KBM-7 (cell line): ENCODE measurements at places on chromosomes 12 and 14.

- no peak for DNase-seq
Observed at GRCh38 chr12:65263777-65264176, 14.7 kb upstream of the MSRB3 start.

DNA sequence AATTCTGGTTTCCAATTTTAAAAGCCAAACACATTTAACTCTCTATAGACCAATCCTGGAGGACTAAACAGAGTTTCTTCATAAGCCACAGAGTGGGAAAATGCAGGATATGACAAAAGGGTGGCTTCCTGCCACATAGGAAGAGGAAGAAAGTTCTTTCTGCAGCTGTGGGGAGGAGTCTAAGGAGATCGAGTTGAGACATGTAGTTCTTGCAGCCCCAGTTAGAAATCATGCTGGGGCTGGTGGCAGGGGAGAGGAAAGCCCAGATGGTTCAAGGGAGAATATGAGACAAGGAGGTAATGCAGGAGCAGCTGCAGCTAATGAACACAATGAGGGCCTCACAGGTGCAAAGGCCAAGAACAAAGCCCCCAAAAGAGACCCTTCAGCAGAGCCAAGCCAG lies 85.0 kb upstream of the ARID2 start:
- DNase-seq, result peak; percentile 88

DNA sequence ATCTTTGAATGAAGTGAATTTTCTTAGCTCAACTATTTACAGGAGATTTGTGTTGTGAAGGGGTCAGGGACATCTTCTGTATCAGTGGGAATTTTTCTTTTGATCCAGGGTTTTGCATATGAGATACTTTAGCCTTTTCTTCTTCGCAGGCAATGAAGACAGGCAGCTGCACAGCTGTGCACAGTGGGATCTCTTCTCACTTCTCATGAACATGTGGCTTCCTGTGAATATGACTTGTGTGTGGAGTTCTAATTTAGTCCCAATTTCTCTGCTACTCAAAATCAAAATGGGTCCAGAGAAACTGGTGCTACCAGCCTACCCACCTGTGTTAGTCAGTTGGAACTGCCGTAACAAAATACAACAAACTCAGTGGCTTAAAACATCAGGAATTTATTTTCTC lies 37.8 kb downstream of the ARF6 start:
- no peak for DNase-seq

GRCh38 chr14:22545842-22546721 lies 42.9 kb downstream of the DAD1 start:
- no peak for DNase-seq
